ENCODE measurements at places on chromosomes 2 and 18.

- no peak for DNase-seq
Measured at GRCh38 chr2:224063298-224063648, 24.2 kb upstream of the SERPINE2 start.

GRCh38 chr2:228066126-228066798, 115.2 kb downstream of the SPHKAP start:
- DNase-seq: no peak

DNA sequence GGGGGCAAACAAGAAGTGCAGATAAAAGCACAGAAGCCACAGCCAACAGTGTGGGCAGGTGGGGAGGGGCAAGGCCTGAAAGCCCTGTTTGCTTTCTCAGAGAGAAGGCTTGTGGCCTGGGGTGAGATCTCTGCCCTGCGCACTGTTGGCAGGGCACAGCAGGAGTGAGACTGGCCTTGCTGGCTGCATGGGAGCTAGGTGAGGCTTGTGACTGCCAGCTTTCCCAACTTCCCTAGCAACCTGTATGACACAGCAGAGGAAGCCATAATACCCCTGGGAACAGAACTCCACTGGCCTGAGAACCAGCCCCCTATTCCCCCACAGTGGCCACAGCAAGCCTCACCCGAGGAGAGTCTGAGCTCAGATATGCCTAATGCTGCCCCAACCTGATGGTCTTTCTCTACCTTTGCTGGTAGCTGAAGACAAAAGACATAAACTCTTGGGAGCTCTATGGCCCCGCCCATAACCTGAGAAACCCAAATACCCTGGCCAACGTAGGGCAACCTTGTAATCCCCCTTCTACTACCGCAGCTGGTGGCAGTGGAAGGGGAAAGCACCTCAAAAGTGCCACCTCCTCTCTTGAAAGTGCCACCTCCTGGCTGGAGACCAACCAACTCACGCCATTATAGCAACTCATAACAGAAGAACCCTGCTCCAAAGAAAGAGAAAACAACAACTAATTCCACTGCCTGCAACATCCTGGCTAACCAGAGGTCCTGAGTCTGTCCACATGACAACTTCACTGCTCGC, 44.4 kb downstream of the LCT start:
- no peak for DNase-seq

- DNase-seq: peak; percentile 36
Measured at GRCh38 chr18:12921178-12921577, 26.6 kb upstream of the SEH1L start.

- DNase-seq: no peak
Measured at GRCh38 chr2:143504397-143504796, 375.2 kb downstream of the ARHGAP15 start.

- no peak for DNase-seq
Measured at GRCh38 chr2:31347750-31348149, 66.8 kb downstream of the XDH start.

GRCh38 chr2:63514237-63514716, 74.0 kb downstream of the WDPCP start:
- no peak for DNase-seq

DNA sequence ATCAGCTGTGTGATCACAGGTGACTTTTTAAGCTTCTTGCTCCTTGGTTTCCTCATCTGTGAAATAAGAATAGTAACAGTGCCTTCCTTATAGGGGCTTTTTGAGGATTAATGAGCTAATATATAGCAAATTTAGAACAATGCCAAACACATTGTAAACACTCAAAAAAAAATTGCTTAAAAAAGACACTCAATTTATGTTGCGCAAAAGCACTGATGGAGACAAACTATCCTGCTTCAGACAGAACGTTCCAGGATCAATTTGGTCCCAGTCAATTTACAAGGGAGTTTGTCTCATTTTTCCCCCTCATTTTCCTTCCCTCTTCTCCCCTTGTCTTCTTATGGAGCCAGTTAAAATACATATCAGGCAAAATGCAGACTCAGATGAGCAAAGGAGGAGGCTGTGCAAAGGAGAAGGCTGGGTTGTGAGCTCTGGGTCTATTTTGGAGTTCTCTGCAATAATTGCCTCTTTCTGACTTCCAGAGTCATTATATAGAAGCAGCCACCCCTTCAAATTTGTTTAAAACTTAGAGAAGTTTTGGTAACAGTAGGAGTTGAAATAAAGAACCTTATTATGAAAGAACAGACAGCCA, 83.7 kb downstream of the SOCS6 start:
- no peak for DNase-seq

DNA sequence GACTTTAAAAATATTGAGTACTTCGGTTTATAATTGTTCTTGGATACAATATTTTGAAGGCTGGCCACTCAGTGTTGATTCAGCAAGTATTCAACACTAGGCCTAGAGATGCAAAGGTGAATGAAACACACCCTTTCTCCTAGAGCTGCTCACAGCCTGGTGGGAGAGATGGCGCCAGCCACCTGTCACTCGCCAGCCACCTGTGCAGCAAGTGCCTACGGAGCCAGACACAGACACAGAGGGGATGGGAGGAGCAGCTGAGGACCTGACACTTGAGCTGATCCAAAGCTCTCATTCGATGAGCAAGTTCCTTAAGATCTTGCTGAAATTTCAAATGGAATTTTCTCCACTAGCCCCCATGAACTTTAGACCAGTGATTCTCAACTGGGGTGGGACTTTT, 151.1 kb upstream of the RIOK3 start:
- DNase-seq: no peak

DNA sequence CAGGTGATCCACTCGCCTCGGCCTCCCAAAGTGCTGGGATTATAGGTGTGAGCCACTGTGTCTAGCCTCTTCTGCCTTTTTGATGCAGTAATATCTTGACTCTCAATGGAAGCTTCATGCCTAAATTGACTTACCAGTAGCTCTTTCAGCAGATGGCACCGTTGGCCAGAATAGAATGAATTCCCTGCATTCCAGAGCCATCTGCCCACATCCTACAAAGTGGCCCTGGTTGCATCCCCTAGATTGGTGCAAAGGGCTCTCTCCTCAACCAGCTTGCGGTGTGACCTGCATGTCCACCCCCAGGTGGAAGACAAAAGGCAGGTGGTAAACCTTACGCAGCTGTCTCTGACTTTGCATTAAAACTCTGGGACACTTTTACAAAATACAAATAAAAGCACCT, 4.4 kb upstream of the PARD6G start:
- no peak for DNase-seq

- DNase-seq: no peak
Measured at GRCh38 chr2:238145851-238146250, 7.4 kb downstream of the KLHL30 start.

DNA sequence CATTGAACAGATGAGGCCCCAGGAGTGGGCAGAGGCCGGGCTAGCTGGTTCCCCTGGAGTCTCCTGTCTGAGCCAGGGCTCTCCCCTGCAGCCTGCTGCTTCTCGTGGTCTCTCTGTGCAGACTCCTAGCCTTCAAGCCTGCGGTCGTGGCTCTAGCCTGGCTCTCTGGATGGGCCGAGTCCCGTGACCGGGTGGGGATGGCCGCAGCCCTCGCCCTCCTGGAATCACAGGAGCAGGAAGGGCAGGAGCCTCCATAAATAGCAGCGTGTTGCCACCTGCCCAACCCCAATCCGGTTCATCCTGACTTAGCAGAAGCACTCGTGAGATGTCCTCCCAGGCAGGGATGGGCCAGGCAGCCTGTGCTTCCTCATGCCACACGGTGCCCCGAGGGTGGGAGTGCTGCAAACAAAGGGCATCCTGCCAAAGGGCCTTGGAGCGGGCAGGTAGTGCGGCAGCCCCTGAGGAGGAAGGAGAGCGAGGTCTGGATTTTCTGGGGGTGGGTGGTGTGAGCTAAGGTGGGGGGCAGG, 43.9 kb downstream of the FOSL2 start:
- DNase-seq: no peak

- DNase-seq: no peak
Measured at GRCh38 chr2:23645230-23645808, 260.3 kb downstream of the KLHL29 start.

GRCh38 chr2:48114256-48114655, 208.0 kb upstream of the FBXO11 start:
- DNase-seq: peak; percentile 67

DNA sequence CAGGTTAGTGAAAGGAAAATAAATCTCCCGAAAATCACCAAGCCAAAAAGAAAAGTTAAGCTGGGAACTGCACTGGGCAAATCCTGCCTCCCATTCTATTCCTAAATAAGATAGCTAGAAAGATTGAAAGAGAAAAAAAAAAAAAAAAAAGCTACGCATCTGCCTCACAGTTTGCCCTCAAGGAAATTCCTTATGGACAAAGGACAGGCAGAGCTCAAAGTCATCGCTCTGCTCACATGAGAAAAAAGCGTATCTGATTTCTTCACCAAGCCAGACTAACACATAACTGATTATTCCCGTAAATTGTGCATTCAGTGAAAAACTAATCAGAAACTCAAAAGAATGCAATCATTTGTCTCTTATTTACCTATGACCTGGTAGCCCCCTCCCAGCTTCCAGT, 50.0 kb downstream of the PUM2 start:
- no peak for DNase-seq

DNA sequence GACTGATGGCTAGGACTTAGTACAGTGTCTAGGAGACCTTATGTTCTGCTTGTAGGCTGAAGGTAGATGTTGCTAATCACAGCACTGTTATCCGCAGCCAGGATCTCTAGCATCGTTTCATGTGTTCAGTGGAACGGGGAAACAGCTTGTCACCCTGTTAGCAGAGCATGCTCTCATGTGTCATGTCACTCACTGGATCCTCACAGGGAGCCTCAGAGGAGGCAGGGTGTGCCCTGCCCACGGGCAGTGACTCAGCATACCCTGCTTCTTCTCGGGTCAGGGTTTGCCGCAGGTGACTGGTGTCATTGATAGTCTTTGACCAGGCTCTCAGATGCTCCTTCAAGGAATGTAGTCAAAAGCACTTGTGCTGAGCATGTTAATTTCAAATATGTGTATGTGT, 44.4 kb downstream of the RPIA start:
- DNase-seq: no peak
